C1 segment of cervical spinal cord (tissue), 14 donors: ENCODE measurements at places on chromosomes 7 and 10.

DNA sequence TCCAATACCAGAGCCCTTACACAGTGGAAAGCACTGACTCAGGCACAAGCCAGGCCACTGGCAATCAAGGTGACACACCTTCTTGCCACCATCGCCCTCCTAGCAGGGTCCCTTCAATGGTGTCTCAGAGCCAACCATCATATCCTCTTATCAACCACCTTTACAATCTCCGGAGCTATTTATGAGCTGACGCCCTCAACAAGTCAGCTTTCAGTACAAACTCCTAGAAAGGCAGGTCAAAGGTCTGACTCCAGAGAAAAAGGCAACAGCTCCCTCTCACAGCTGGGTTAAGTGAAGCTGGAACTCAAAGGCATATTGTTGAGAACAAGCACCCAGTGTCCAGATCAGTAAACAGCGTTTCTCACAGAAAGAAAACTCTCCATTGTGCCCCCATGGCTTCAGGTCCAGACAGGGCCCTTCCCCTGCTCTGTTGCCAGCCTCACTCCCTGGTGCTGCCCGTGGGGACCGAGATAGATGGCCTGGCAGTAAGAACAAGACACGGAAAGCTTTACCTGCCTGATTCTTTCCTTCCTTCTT is 2.4 kb downstream of the ZNF3 start:
- peak; percentile 58 for DNase-seq

DNA sequence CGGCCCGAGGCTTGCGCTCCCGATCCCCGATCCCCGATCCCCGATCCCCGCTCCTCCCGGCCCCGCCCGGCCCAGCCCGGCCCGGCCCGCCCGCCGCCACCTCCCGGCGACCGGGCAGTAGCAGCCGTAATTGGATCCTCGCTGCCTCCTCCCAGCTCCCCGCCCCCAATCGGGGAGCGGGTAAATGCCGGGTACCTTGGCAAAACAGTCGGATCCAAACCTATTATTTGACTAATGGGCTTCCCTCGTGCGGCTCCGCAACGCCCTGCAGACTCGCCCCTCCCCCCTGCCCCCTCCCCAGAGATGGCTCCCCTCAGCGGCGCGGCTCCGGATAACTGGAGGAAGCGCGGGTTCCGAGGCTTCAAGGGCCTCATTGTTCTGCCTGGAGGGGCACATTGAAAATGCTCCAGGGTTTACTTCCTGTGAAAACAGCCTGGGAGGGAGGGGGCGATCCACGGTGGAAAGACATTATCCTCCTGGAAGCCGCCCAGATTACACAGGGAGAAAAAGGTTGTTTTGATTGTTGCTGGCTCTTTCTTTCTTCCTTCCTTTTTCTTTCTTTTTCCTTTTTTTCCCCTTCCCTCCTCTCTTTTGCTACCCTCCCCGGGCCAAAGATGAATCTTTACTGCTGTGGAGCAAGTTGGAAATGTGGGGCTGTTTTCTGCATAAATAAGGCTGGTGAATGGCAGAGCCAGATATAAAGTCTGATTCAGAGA is 94.7 kb upstream of the ZMIZ1 start:
- peak; percentile 92 for DNase-seq

GRCh38 chr10:3874990-3875841 is 90.2 kb upstream of the KLF6 start:
- DNase-seq: no peak

- no peak for DNase-seq
Measured at GRCh38 chr7:139588632-139589031, 65.1 kb downstream of the CLEC2L start.

DNA sequence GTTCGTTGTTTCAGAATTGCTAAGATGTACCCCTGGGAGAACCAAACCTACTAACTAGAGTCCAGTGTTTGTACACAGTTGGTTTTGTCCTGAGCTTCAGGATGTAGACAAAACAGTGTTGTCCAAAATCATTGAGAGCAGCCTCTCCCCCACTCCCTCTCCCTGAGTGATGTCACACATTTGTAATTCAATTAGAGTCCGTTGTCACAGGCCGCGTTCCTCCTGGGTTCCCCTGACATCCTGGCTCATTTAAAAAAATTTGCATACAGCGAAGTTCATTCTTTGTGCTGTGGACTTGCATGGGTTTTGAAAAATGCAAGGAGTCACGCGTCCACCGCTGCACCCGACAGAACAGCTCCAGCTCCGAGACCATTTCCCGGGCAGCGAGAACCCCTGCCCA is 10.3 kb downstream of the GRIFIN start:
- peak; percentile 26 for DNase-seq
